Activated CD8-positive, alpha-beta T cell treated with anti-CD3 and anti-CD28 coated beads, Interleukin-2, amount 10 ng/mL, durations not matched to agents 7 days and 5 days (primary cell): ENCODE measurements at places on chromosomes 7 and 10. TPM values are rescaled to one million over a fixed set of nuclear protein-coding genes. Genes with fewer than 3 reads are reported as not detected.

The TAS2R41 gene
- not detected for total RNA-seq

The ARMH3 gene
- 26.3 TPM for total RNA-seq

The ANKRD7 gene
- 0.66 TPM for total RNA-seq

The HTR5A gene
- total RNA-seq, result not detected

GRCh38 chr7:28075674-28076358 lies 104.8 kb downstream of the JAZF1 start:
- DNase-seq, result no peak

DNA sequence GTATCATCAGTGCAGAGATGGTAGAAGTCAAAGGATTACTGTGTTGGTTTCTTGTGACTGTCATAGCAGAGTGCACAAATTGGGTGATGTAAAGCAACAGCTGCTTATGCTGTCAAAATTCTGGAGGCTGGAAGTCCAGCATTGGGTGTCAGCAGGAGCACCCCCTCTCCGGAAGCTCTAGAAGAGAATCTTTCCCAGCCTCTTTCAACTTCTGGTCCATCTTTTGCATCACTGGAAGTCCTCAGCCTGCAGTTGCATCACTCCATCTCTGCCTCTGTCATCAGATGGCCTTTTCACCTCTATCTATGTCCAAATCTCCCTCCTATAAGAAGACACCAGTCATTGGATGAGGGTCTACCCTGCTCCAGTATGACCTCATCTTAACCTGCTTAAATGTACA lies 35.8 kb upstream of the GALNTL5 start:
- DNase-seq, result no peak

GRCh38 chr10:62016623-62017490 lies 115.4 kb downstream of the ARID5B start:
- no peak for DNase-seq

DNA sequence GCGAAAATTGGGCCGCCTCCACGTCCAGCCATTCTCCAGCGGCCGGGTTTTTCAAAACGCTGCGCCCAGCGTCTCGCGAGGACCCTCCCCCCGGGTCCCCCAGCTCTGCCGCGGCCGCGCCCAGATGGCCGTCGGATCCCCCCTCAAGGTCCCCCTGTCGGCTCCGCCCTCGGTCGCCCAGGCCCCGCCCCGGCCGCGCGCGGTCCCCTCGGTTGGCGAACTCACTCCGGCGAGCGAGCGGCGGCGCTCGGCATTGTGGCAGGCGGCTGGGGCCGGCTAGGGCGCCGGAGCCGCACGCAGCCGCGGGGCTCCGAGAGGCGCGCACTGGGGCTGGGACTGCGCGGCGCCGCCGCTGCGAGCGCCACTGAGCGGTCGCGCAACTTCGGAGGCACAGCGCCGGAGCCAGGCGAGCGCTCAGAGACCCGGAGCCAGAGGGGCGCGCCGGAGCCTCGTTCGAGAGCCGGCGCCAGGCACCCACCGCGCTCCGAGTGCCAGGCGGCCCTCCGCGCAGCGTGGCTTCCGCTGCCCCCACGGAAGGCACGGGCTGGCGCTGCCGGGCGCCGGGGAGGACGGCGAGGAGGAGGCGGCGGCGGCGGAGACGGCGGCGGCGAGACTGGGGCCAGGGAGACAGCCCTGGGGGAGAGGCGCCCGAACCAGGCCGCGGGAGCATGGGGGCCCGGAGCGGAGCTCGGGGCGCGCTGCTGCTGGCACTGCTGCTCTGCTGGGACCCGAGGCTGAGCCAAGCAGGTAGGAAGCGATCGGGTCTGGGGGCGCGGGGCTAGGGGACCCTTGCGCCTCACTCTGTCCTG lies at the start of gene UNC5B:
TSS of gene UNC5B (plus strand) at position 253 of the 809 bp plus-strand sequence. CDS start at position 669, 416 bp downstream.
- peak; percentile 60 for DNase-seq

DNA sequence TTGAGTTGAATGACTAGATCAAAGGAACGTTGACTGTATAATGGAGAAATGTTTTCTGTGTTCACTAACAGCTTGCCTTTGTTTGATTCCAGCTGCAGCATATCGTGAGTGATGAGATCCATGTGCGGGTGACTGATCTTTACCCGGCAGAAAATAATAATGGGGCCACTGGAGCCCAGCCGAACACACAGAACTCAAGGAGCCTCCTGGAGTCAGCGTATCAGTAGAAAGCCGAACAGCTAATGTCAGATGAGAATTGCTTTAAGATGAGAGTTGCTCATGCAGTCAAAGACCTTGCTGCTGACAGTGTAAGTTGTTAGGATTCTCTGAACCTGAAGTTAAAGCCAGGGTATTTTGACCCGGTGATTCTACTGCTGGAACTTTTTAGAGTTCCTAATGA lies 34.3 kb upstream of the MTPAP start:
- no peak for DNase-seq

GRCh38 chr7:95608359-95609173 lies 12.2 kb upstream of the PDK4 start:
- no peak for DNase-seq

GRCh38 chr7:40369641-40370277 lies 235.0 kb downstream of the SUGCT start:
- DNase-seq, result no peak

DNA sequence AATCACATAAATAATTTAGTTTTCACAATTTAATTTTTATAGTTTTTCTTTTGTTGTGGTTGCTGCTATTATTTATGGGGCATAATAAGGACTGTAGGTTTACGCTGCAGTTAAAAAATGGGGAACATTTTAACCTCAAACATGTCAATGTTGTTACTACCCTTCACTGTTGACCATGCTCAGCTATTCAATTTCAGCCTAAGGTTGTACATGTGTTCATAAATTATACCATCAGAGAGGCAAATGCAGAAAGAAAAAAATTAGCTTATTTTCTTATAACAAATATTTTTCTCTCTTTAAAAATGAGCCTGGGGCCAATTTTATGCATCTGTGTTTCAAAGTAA lies 110.1 kb upstream of the PITRM1 start:
- DNase-seq, result no peak

DNA sequence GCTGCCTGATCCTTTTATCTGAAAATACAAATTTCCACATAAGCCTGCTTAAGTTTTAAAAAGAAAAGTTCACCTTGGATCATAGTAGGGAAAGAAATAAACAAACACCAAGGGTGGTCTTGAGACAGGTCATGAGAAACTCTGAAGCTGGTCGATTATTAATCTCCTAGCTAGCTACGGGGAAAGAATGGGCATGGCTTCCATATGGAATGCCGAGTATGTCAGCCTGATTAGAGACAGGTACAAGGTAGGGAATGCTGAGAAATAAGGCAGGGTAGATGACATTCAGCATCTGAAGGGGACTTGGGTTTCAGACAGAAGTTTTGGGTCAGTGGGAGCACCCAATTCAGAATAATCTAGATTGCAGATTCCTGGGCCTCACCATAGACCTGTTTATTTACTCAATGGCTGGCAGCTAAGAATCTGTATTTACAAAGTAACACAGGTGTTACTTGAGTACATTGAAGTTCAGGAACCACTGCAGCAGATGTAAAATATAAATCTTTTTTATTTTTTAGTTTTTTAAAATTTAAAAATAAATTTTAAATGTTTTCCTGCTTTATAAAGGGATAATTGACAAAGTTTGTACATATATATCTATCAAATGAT lies 49.0 kb downstream of the SCIN start:
- no peak for DNase-seq

DNA sequence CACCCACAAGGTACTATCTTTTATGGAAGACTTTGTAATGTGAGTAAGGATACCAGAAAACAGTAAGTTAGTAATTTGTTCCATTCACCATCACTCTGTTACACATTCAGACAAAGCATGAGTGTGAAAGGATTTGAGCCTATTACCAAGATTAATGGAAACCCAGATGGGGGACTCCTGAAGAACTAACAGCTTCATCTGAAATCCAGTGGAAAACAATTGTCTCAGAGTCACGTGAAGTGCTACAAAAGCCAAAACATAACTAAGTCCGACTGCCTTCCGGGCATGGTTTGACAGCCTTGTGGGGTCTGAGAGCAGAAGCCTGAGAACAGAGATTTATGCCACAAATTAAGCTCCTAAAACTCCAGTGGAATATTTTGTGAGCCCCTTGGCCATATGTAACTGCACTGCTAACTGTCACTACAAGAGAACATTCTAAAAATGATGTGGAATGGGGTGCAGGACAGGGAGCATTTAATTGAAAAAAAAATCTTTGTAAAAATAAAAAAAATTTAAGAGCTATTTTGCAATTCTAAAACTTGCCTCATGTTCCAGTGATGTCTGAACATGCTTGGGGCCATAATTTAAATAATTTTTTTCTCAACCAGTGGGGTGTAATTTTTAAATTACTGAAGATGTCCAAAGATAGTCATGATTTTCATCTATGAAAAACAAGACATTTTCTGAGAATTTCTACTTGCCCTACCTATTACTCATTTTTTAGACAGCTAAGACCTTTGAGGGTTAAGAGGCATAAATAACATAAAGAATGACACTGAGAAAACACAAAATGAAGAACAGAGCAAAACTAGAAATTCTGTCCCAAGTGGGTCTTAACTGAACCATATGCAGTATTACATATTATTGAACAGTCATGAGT lies 555.0 kb downstream of the INHBA start:
- no peak for DNase-seq
